ENCODE measurements at places on chromosomes 16 and 17. TPM values are rescaled to one million over a fixed set of nuclear protein-coding genes. Genes with fewer than 3 reads are reported as not detected.

DNA sequence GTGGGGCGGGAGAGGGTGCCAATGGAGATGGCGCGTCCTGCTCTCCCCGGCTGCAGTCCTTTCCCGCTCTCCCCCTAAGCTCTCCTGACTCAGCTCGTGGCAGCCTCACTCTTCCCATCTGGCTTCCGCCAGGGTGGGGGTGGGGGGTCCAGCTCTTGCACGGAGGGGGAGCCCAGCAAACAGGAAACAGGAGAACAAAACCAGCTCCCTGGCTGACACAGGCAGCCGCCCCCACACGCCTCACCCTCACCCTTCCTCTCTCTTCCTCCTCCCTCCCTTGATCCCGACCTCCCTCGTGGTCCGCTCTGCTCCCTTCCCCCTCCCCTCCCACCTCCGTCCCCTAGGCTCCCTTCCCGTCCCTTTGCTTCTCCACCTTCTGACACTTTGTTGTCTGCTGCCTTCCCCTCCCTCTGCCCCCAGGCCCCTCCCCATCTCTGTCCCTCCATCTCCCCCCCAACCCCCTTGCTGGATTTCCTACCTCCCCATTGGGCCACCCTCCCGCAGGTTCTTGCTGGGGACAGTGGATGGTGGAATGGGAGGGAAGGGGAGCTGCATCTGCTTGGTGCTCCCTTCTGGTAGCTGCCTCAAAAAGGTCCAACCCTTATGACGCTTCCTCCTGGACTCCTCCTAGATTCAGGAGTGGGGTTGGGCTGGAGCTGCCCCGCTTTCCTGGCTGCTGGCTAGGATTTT is 23.7 kb downstream of the ARHGAP23 start:
- DNase-seq = no peak

- no peak for DNase-seq
Observed at GRCh38 chr16:20904507-20905081, 4.0 kb downstream of the LYRM1 start.

DNA sequence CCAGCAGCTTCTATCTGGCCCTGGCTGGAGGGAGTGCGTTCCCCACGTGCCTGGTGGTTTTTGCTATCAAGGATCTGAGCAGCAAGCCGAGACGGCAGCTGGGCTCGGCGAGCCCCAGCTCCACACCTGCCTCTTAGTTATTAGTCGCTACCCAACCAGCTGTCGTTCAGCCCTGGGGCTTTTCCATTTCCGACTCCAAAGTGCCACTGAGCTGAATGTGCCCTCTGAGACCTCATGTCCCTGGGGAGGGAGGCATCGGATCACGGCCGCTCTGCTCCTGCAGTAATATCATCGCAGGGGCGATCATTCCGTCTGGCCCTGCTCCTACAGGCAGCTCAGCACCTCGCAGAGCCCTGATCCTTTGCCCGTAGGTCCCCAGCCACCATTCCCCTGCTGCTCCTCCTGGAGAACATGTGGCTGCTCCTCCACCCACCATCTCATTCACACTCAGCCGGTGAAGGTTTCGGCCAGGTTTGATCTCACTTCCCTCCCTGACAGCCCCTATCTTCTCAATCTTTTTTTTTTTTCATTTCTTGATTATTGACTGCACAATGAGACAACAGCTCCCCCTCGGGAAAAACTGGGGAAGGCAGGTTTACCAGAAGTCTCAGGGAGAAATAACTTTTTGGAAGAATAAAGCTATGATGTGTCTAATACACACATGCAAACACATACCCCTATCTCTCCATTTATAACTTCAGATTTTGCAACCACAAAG is 86.7 kb downstream of the ZFHX3 start:
- peak; percentile 12 for DNase-seq

- DNase-seq = no peak
Observed at GRCh38 chr17:58569196-58569595, 54.8 kb upstream of the MTMR4 start.

DNA sequence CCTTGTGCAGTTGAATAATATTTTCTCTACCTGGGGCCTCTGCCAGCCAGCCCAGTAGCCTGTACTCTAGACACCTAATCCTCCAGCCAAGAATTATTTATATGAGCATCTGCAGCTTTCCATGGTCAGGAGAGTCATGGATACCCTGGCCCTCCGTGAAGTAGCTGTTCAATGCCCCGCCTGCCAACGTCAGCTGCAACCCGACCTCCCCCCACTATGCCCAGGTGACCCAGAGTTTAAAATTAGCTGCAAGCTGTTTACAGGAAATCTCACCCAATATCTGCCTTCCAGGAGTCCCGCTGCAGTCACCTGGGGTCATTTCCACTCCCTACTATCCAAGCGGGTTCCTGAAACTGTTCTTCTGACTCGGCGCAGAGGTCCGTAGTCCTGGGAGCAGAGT is 12.3 kb downstream of the SDR42E2 start:
- DNase-seq = no peak

- DNase-seq = no peak
Observed at GRCh38 chr17:19332371-19333131, 30.0 kb downstream of the B9D1 start.

DNA sequence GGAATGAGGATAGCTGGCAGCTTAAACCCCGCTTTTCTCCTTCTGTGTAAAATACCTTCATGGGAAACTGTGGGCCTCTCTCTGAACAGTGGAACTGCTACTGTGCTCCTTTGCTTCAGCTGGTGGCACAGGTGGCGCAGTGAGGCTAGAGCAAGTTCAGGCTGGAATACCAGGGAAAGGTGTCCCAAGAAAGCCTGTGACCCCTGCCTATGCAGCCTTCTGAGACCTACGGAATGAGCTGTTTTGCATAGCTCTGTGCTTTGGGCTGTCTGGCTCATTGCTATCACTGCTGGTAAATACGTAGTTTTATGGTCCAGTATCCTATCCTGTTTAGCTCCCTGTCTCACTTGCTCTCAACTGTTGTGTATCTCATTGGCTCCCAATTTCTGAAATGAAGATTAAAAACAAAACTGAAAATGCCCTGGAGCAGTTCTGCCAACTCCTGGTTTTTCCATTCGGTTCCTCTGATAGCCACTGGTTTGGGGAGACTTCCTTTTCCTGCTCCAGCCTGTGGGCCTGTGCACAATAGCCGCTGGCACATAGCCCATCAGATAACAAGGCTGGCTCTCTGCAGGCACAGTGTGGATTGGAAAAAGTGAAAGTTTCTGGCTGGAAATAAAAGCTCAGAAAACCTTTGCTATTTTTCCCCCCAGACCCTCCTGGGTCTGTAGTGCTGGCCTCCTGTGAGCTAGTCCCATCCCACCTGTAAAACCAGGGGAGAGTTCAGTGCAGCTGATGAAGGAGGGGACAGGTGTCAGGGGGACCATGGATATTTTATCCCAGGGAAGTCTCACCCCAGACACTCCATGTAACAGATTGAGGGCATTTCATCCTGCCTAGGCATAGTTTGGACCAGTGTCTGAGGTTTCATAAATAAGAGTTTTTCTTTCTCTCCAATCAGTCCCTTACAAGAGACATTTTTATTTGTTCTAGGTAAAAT is 24.0 kb downstream of the LIMD2 start:
- peak; percentile 60 for DNase-seq

GRCh38 chr16:26911436-26911835 is 155.3 kb upstream of the C16orf82 start:
- no peak for DNase-seq

The KRTAP4-3 gene
- not detected for total RNA-seq
